Urinary bladder (tissue), 4 donors: ENCODE measurements at places on chromosomes 12 and 14. TPM values are rescaled to one million over a fixed set of nuclear protein-coding genes. Genes with fewer than 3 reads are reported as not detected.

The CLEC6A gene
- total RNA-seq = not detected

The USP44 gene
- total RNA-seq = 0.42 TPM

The KRT77 gene
- not detected for total RNA-seq

The HSPB8 gene
- total RNA-seq = 47.8 TPM

DNA sequence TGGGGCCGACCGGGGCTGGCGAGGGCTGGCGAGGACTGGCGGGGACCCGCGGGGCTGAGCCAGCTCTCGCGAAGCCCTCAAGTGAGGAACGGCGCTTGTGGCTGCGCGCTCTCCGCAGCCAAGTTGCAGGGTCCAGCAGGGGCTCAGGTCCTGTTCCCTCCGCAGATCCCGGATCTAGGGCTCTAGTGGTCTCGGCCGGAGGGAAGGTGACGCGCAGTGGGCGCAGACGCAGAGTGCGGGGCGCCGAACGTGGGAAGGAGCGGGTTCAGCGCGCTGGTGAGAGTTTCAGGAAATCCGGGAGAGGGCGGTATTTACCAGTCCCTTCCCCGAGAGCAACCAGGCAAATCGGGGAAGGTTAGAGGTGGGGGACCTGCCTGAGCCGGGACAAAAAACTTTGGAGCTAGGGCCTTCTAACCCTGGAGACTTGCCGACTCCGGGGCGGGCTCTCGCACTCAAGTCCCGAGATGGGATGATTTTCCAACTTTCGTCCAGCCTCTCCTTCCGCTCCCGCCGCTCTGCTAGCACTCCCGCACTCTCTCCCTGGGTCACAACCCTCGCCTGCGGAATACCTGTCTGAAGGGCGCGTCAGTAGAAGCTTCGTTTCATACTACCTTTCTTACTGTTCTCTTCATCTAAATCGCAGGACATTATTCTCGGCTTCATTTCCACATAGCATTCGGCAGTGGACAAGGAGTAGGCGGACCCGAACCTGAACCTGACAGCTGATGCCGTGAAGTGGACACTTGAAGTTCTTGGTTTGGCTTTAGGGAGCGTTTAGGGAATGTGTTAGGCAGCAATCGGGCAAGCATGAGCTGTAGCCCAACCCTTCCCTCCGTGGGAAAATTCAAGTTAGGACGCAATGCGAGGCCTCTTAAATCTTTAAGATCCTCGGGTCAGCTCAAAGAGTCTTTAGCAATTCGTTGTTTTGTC lies 13.6 kb upstream of the PAX9 start:
- DNase-seq = no peak

GRCh38 chr14:21042918-21043317 lies 756 bp downstream of the RNASE7 start:
- DNase-seq = no peak

GRCh38 chr12:17076811-17077210 lies 470.8 kb upstream of the LMO3 start:
- DNase-seq = no peak

GRCh38 chr12:111748867-111749266 lies 17.9 kb upstream of the ALDH2 start:
- no peak for DNase-seq

- no peak for DNase-seq
These were observed 8.0 kb downstream of the KRT2 start for GRCh38 chr12:52644078-52644415.
